Ovary (tissue), 10 donors: ENCODE measurements at places on chromosomes 2 and 18. TPM values are rescaled to one million over a fixed set of nuclear protein-coding genes. Genes with fewer than 3 reads are reported as not detected.

Gene ZC3H6
- 18.4 TPM for total RNA-seq

Gene SCLY
- 12.5 TPM for total RNA-seq

Gene LIPT1
- total RNA-seq: 9.1 TPM

Gene LYG2
- not detected for total RNA-seq

Gene GRP
- not detected for total RNA-seq

Gene NT5C1B
- total RNA-seq: not detected

Gene DLX2
- not detected for total RNA-seq

Gene MROH2A
- total RNA-seq: not detected

Gene ZSWIM2
- not detected for total RNA-seq

- DNase-seq: no peak
These were observed 60.8 kb downstream of the THNSL2 start for GRCh38 chr2:88230911-88231310.

DNA sequence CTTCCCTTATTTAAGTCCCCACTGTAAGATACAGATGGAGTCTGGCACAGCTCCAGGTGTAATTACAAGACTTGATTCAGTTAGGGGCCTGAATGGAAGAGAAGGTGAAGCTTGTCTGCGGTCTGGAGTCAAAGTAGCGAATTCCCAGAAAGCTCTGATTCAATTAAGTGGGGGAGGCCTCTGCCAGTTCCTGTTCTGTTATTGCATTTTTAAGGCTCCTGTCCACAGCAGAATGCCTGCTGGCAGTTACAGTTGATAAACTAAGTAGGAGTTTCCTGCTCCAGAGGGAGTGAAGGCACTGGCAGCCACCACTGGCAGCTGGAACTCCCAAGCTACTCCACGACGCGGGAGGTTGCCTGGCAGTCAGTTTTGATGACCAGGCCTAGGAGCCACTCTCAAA lies 181.1 kb downstream of the SOCS6 start:
- no peak for DNase-seq

- no peak for DNase-seq
These were observed 9.0 kb upstream of the ONECUT2 start for GRCh38 chr18:57426187-57426586.

- DNase-seq: no peak
These were observed 42.7 kb upstream of the AFF3 start for GRCh38 chr2:100185105-100185504.

DNA sequence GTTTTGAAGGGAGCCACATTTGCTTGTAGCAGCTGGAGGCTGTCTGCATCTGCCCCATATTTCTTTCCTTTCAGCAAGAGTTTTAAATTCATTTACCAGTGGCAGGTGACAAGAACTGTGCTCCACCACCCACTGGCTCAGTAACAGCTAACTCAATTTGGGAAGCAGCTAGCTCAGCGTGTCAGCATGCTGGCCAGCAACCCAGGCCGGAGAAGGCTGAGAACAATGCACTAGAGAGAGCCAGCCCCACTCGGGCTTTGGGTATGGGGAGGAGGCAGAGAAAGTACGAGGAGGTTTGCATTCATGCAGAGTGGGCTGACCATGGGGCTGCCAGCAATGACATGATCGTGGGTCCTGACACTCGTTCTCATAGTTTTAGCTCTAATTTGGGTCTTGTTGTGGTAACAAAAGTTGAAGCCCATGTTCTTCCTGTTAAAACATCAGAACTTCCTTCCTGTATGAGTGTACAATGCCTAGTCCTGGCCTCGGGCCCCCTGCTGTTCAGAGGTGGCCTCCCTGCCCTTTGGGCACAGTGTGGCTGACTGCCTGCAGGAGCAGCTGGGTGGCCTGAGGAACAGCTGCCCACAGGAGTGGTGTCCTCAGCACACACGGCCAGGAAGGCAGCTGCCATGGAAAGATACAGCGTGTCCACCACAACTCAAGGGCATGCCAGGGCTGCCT lies 23.0 kb downstream of the CDC42EP3 start:
- no peak for DNase-seq

DNA sequence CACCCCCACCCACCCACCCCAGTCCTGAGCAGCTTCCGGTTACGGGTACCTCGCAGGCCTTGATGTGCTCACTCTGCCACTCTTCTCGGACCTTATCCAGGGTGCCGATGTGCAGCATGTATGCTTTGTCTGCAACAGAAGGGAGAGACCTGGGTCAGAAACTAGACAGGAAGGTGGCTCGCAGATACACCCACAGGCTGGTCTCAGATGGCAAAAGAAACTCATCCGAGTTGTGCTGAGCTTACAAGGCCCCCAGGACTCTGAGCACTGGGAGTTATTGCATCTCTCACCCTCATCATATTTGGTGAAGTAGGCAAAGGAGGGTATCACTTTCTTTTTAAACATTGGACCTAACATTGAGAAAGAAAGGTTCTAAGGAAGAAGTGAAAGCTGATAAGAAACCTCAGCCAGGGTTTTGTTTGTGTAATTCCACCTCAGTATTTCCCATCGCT lies 30.6 kb upstream of the EPG5 start:
- DNase-seq: no peak

DNA sequence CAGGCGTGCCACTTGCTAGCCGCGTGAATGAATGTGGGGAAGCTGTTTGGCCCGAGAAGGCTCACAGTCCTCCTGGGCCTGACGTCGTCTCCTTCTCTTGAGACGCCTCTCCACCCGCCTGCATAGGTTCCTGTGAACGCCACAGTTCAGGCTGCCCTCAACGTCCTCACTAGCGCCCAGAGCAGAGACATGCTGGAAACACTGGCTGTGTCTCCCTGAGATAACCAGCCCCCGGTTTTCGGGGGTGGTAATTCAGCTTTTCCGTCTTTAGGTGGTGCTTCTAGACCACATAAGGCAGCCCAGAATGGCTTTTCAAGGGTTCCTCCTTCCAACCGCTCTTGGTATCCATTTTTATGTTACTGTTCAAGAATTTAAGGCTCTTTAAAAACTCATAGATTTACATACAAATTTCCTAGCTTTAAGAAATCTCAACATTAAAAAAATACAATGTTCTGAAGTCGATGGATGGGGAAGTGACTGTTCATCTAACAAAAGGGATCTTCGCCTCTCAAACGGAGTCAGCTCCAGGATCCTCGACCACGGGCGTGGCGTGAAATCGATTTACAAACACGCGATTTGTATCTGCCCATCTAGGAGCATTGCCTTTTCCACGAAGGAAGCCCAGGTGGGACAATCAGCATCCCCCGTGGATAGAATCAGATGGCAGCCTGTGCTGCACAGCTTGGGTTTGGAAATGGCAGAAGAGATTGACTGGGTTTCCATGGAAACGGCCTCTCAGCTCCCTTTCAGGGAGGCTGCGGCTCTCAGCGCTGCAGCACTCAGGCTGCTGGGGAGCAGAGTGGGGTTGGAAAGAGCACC lies 110.6 kb upstream of the PXDN start:
- no peak for DNase-seq

DNA sequence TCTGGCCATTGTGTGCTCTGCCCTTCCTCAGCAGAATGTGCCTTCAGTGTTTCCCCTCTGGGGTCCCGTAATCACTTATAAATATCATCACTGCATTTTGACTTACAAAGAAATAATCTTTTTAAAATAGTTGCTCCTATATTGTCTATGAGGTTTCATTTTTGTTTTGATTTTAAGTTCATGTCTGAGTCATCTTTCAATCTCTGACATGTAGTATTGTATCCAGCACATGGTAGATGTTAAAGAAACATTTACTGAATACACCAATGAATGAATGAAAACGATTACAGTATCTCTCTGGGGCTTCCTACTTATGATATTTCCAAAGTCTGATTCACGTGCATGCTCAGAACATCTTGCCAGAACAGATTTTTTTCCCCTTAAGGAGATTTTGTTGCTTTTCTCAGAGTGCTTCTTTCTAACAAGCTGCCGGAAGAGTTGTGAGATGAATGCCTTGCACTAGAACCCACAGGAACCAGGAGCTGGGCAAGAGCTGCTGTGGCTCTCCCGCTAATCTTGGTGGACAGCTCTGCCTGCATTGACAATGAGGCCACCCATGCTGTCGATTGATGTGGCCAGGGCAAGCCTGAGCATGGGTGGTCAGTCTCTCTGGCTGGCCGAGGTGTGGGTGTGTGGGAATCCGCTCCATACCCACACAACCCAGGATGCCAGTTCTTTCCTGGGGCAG lies 199.4 kb downstream of the CYRIA start:
- no peak for DNase-seq

- DNase-seq: no peak
These were observed 128.5 kb downstream of the STK39 start for GRCh38 chr2:168118733-168119514.

DNA sequence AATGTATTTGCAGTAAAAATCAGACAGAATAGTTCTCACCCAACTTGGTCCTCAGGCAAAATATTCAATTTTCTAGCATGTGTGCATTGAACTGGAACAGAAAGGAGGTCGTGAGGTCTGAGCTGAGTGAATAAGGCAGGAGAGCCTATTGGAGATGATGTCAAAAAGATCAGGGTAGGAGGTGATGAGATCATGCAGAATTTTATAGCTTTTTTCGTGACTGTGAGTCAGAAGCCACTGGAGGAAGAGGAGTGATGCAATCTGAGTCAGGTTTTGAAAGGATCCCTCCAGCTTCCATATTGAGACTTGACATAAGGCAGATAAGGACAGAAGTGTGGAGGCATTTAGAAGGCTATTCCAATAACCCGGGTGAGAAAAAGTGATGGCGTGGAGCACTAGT lies 299.5 kb upstream of the SOX11 start:
- no peak for DNase-seq

GRCh38 chr2:216103213-216103612 lies 5.9 kb upstream of the XRCC5 start:
- no peak for DNase-seq

DNA sequence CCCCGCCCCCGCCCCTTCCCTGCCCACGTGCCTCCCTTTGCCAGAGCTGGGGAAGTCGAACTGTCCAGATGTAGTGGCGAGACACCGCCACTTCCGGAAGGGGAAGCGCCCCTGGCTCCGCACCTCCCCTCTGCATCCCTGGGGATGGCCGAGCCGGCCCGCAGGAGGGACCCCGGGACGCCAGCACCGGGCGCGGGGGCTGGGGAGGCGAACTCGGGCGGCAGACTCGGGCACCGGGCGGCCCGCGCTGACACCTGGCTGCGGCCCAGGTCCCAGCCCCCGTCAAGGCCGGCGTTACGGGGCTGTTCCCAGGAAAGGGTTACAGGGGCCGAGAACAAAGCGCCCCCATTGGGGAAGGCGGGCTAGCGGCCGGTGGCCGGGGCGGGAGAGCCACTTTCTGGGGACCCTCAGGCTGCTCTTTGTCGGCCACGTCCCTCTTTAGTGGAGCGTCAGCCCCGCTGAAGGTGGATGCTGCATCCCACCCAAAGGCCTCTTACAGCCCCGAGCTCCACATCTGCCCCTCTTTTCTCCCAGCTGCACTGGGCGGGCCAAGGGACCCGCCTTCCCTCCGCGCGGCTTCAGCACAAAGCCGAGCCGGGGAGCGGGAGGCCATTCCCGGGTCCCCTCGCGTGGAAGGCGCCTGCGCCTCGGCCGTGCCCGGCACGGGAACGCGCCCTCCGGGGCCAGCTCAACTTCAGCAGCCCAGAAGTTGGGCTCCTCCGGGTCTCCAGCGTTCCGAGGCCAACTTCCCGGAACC lies 1.3 kb downstream of the SDC1 start:
- DNase-seq: peak; percentile 39

DNA sequence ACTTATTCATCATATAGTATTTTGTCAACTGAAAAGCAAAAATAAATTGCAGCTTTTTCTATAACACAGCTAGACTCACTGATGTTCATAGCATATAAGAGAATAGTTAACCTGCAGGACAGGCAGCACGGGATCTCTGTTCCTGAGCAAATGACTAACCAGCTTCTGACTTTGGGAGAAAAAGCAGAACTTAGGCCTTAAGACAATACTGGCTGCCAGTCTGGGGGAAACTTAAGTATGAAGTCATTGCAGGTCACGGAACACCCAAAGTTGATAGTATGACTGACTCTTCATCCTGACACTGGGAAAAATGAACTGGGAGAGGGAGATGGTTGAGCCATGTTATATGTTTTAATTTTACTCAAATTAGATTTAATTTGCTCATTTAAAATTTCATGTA lies 113.0 kb downstream of the DPP4 start:
- no peak for DNase-seq

- no peak for DNase-seq
These were observed 51.0 kb downstream of the ANKRD44 start for GRCh38 chr2:197259470-197259999.

DNA sequence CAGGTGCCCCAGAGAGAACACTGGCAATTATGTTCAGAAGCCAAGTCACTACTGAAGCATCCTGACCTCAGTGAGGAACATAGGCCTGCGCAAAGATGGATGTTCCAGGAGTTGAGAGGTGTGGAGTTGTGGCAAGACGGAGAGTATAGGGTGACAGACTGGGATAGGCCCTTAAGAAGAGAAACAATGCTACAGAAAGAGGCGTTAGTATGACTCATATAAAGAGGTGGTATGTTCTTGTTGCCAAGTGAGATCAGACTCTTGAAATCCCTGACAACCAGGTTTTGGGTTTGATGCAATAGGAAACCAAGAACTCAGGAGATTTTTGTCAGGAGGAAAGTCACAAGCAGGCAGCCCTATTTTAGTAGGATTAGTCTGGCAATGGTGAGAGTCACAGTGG lies 185.6 kb downstream of the RIT2 start:
- no peak for DNase-seq

DNA sequence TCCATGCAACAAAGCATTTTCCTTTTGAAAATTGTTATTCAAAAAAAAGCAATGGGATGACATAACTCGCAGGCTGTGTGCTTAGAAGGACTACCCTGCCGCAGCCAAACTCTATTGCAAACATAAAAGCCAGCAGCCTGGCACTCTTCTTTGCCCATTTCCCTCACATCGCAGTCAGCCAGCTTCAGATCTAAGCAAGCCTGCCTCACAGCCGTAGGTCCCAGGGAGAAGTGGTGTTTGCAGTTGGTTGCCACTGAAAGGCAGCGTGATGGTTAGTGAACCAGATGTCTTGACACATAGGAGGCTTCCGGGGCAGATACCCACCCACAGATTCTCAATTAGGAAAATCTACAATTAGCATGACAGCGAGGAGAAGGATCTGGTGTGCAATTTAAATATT lies 655.2 kb downstream of the RNF144A start:
- DNase-seq: no peak
